ENCODE measurements at places on chromosomes 3 and 15.
A peak's percentile ranks its signal among the peaks of the same experiment; 100 is the strongest.

DNA sequence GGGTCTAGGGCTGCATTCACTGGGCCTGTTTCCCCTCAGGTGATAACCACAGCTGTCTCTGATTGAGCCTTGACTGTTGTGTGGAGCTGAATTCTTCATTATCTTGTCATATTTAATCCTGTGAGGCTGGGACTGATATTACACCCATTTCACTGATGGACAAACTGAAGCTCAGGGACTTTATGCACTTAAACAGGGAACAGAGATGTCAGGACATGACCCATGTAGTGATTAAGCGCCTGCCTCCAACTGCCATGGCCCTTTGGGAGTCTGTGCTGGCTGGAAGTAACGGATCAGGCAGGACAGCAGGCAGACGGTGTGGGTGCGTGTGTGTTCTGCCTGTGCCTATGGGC, 7.5 kb downstream of the GNAI2 start:
- no peak for DNase-seq

DNA sequence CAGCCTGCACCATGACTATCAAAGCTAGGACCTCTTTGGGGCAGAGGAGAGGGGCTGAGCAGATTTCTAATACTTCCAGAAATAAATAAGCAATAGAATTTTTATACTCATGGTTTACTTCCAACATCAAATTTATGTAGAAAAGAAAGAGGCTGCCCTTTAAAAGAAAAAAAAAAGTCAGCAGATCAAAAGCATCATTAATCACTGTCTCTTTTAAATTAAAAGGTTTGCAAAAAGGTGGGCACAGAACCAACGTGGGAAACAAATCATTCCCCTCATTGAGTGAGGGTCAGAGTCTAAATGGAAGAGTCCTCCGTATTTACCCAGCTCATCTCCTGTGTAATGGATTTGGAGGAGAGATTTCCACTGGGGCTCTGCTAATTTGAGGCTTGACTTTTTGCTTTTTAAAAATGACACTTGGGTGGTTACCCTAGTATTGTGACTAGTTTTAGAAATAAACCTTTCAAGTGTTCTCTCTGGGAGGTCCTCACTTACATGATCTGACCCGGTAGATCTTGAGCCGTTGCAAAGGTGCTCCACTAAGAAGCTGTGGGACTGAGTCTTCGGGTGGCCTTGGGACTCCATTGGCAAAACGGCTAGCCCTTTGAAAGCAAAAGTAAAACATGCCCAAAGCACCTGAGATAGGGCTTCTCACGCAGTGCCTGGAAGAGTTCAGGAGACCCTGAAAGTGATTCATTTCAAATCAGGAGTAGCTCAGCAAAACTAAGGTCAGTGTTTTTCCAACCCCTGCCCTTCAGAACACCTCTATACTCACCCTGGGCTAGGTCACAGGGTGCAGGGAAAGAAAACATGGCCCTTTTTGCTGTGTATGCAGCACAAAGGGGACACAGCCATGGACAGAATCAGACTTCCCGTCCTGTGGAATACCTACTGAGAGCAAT, 320.9 kb downstream of the FOXP1 start:
- no peak for DNase-seq

- DNase-seq: peak; percentile 99
Observed at GRCh38 chr3:197854596-197855343, 63.7 kb downstream of the LRCH3 start.

DNA sequence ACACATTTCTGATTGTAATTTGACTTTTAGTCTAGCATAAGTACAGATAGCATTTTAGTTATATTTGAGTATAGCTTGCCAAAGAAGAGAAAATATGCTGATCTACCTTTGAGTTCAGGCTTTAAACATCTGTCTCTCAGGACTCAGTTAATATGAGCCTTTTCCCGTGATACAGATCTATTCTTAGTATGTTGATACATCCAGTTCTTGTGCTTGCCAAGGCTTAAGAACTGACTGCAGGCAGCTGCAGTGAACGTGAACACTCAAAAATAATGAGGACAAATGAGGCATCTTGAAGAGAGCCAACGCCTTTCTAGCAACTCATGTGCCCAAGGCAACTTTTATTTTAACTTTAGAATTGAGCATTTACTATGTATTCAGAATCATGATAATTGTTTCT, 325.5 kb downstream of the SI start:
- DNase-seq: no peak

DNA sequence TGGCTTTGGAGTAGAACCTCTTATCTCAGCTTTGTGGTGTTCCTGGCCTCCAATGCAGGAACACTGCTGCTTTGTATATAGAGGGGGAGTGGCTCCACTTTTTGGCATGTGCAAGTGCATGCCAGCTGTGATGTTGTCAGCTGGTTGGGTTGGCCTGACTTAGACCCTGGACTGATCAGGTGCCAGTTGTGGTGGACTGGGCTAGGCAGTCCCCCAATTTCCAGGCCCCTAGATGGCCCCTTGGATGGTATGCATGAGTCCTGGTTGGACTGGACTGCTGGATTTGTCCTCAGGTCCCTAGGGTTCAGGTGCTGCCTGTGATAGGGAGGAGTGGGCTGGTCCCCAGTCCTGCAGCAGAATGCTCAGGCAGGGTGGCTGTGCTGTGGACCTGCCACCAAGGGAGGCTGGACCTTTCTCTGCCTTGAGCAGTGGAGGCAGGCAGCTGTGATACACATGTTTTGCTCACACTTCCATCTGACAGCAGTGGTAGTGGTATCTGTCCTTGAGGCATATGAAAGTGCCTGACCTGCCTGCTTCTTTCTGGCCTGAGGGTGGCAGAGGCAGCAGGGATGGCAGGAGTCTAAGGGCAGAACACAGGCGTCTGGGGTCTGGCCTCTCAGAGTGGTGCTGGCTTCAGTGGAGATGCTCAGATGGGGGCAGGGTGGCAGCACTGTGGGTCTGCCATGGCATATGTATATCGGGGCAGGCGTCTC, 74.8 kb downstream of the STXBP5L start:
- DNase-seq: no peak

DNA sequence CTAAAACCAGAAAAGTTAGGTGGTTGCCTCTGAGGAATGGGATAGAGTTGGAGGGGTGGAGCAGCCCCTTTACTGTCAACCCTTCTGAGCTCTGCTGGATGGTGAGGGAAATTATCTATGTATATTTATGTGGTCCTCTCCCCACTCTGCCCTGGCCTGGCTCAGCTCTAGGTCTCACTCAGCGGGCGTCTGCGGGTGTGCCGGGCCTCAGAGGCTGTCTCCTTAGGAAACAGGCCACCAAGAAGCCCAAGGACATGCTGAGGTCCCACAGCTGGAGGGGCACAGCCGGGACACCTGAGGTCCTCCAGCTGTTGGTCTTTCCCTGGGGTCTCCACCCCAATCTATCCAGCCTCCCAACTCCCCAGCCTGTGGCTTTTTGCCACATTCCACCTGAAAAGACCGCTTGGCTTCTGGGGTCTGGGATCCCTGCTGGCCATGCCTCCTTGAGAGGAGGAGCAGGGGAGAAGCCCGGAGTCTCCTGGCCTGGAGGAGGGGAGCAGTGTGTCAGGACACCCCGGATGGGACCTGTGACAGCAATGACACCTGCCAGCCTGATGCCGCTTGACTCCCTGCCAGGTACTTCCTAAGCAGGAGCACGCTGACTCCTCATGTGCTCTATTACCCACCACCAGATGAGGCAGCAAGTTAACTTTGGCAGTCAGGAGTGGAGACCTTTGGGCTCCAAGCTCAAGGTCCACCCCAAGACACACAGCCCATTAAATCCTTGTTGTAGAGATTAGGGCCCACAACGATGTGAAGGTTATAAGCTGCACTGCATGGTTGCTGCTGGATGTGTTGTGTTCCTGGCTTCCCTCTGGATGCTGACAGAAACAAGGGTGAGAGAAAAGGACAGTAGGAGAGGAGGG, at the start of gene SLC28A1:
Gene SLC28A1, plus strand, starts transcription at position 747 of the 866 bp plus-strand sequence. CDS start 3,099 bp downstream, outside the sequence.
- no peak for DNase-seq

GRCh38 chr3:65924762-65925161, 114.0 kb downstream of the MAGI1 start:
- DNase-seq: no peak

GRCh38 chr3:4449043-4449805, 17.8 kb downstream of the SUMF1 start:
- DNase-seq: no peak
